Bronchial smooth muscle cell (primary cell): ENCODE measurements at places on chromosomes 1 and 21. TPM values are rescaled to one million over a fixed set of nuclear protein-coding genes. Genes with fewer than 3 reads are reported as not detected.

Gene PDZK1IP1
- not detected in 2 replicates for total RNA-seq

Gene KPRP
- total RNA-seq = not detected in 2 replicates

Gene IRF6
- 0.52 and 0.63 TPM in 2 replicates for total RNA-seq

Gene IVL
- not detected in 2 replicates for total RNA-seq
